Hematopoietic multipotent progenitor cell treated with erythropoietin and hydrocortisone succinate and interleukin-3 and kit ligand, for 4 days (in vitro differentiated cells): ENCODE measurements at places on chromosomes 5 and 9.

DNA sequence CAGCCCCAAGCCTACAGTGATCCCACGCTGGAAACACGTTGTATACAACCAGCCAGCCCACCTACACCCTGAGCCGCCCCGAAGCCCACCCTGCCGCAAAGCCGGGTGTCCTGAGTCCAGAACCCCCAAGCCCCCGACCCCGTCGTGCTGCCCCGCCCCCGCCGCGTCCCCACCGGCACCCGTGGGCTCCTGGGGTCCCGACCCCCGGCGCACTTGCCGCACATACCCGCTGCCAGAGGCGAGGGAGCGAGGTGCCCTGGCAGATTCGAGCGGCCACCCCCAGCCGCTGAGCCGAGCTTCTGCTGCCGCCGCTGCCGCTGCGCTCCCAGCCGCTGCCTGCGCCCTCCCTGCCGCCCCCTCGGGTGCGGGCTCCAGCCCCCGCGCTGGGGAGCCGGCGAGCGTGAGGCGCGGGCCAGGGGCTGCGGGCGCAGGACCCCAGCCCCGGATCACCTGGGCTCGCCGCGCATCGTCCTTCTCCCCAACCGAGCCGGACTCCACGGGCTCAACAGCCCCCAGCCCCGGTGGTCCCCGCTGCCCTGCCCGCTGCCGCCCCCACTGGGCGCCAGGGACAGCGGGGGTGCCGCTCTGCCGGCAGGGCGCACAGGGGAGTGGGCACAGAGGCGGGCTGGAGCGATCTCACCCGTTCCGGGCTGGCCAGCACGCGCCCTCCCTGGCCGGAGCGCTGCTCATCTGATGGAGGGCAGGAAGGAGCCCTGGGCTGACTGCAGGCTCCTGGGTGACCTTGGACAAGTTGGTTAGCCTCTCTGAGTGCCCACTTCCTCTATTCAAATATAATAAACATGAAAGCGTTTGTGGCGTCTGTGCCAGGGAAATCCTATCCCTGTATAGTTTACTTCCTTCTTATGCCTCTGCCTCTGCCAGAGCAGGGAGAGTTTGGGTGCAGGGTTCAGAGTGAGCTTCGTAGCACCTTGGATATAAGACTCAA, at the start of gene HTR4:
HTR4 (minus strand) TSS at position 692 of the 946 bp plus-strand sequence. CDS start 17,513 bp downstream, outside the sequence.
- peak; percentile 32 for DNase-seq

DNA sequence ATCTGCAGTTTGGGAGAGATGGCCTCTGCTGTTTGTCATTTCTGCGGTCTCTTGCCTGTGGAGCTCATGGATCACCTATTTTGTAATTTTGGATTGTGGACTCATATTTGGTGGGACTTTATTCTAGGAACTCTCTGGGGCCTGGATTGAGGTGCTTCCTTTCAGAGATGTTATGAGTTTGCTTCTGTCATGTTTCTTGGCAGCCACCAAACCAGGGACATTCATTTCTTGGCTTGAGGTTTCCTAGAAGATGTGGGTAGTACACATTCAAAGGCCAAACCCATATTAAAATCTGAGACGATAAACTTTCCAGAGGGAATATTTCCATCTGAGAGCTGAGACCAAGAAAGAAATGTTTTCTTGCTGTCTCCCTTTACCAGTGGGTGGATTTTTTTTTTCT, 37.2 kb upstream of the GADD45G start:
- DNase-seq = no peak

DNA sequence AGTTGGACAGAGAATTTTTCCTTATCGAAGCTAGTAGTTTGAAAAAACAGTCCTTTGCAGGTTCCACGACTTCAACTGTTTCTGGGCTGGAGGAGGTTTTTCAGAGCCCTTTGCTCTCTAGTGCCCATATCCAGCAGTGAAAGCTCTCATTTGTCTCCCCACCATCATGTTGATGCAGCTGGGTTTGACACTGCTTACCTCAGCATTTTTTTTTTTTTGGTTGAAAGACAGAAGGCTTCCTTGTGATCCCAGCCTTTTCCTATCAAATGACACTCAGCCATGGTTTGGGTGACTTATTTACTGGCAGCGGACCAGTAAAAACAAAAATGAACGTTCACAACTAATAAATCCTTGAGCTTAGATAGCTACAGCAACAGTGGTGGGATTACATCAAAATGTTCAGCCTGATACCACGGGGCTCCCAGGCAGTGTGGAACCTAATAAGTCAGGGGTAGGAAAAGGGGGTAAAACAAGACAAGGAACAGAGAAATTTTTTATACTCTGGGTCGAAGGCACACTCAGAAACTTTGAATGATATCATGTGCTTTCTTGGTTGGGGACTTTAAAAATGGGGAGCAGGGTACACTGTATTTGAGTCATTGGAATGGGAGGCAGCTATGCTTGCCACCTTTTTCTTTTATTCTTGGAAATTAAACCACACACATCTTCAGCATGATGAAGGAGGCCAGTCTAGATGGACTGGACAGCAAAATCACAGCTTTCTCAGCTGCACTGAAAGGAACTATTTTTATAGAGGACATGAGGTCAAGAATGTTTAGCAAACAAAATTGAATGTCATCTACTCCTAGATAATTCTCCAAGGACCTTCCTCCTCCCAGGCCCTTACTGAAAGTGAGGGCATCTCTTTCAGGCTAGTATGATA, 308.9 kb upstream of the MPDZ start:
- no peak for DNase-seq

- DNase-seq = no peak
Observed at GRCh38 chr5:96114736-96115135, 153.1 kb upstream of the ELL2 start.

- peak; percentile 85 for DNase-seq
Observed at GRCh38 chr9:121485623-121486022, 14.0 kb downstream of the GGTA1 start.

GRCh38 chr5:80885396-80886000, 74.7 kb upstream of the RASGRF2 start:
- DNase-seq = no peak

DNA sequence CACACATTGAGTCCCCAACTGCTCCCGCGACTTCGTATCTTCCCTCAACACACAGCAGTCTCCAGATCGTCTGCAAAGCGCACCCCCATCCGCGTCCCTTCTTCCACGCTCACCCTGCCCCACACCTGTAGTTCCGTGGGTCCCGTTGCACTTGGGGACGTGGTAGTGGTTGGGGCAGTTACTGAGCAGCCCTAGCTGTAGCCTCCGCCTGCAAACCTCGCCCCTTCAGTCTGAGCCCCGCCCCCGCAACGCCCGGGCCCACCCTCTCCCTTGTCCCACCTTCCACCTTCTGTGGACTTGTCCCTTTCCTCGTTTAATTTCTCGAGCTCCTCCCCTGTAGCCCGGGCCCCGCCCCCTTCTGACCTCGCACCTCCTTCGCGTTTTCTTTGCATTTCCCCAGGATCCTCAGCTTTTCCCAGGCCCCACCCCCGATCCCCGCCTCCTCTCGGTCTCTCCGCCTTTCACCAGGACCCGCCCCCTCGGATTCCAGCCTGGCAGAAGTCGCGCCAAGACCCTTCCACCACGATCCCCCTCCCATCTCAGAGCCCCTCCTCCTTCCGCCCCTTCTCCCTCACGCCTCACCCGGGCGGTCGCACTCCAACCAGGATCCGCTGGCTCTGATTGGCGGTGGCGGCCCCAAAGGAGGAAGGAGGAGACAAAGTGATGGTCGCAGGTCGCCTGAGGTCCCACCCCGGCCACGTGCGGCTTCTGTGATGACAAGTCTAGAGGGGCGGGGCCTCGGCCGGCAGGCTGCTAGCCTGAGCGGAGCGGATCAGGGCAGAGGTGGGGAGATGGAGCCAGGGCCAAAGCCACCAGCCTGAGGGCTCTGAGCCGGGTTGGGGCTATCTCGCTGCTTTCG, at the start of gene ATOSB:
ATOSB (minus strand) TSS at position 183 of the 859 bp plus-strand sequence. CDS start 7,588 bp downstream, outside the sequence.
- DNase-seq = peak; percentile 99

GRCh38 chr5:141683596-141684141, 1.6 kb upstream of the ARAP3 start:
- DNase-seq = no peak

DNA sequence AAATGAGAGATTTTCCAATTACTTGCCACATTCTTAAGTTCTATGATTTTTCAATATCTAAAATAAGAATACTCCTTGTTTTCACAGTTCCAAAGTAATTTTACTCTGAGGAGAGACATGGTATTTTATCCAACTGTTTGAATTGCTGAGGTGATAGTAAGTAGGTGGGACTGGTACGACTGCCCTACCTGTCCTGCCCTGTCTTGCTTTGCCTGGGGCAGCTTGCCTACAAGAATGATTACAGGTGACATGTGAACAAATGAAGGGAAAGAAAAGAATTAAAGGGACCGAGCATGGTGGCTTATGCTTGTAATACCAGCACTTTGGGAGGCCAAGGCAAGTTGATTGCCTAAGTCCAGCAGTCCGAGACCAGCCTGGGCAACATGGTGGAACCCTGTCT, 41.6 kb upstream of the HMGCS1 start:
- DNase-seq = no peak

DNA sequence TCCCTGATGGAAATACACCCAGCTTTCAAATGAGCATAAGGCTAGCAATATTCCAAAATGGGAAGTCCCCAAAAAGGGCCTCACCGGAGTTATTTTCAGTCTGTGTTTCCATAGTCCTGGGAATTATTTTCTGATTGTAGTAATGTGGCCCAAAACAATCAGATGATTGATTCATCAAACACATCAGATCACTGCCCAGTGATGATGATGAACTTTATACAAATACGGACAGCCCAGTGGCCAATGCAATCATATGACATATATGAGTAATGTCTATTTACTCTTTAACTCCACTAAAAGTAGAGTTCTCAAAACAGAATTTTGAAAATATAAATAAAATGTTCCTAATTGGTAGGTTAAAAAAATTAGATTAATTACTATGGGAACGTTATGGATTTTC, 467.8 kb downstream of the ZNF608 start:
- DNase-seq = no peak

DNA sequence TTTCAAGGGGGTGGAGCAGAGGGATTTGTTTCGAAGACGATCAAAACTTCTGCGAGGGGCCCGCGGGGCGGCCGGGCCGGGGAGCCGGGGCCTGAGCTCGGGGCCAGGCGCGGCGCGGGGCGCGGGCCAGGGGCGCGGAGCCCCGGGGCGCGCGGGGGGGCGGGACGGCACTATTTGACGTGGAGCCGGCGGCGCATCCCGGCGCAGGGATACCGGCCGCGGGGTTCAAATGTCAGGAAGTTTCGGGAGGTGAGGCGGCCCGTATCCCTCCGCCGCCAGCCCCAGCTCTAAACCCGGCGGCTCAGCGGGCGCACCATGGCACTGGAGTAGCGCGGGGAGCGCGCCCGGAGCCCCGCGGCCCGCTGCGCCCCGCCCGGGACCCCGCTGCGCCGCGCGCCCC, at the start of gene LMX1B:
LMX1B (plus strand) TSS at position 278 of the 400 bp plus-strand sequence. CDS start 522 bp downstream, outside the sequence.
- DNase-seq = no peak

DNA sequence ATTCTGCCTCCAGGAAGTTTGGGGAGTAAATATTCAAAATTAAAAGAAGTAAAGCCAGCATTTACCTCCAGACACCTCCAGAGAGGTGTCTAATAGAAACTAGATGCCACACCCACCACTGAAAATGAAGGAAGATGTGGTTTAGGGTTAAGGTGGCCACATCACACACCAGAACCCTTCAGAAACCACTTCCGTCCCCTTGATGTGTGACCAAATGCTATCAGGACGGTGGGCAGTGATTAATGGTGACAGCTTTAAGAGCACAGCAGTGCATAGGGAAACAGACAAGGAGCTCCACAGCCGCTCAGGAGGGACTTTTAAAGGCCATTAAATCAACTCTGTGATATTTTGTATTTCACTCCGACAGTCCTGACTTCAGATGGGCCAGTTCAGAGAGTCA, 295.2 kb downstream of the BRINP1 start:
- peak; percentile 7 for DNase-seq

- peak; percentile 84 for DNase-seq
Observed at GRCh38 chr5:134224888-134225779, 739 bp downstream of the PPP2CA start.

- DNase-seq = no peak
Observed at GRCh38 chr9:35829764-35830096, 702 bp downstream of the TMEM8B start.

- no peak for DNase-seq
Observed at GRCh38 chr5:131783874-131784273, 12.9 kb downstream of the FNIP1 start.

DNA sequence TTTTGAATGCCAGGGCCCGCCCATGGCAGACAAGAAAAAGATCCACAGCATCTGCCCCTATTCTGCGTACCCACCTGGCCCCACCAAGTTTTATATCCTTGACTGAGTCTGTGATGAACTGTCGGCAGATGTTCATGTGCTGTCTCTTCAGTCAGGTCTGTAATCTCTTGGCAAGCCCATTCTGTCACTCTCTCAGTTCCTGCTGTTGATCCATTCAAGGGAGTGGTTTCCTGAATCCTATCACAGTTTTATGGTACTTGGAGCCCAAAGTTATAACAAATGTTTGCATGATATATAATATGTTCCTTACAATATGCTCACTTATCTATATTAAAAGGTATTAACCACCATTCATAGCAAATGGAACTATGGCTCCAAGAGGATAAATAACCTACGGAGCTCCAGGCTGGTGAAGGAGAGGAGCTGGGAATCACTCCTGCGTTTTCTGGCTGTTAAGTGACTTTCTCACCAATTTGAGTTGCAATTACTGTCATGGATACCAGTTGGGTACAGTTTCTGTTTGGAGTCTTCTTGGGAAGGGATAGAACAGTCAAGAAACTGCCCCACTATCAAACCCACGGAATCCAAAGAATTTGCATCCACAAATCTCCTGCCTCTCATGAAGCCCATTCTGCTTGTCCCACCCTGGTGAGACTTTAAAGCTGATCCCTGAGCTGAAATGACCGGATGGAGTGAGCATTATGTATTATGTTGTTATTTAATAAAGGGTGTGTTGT, 103.4 kb upstream of the SPRY4 start:
- DNase-seq = no peak

GRCh38 chr9:35835216-35835632, 6.2 kb downstream of the TMEM8B start:
- peak; percentile 44 for DNase-seq

GRCh38 chr9:33177639-33178038, 10.5 kb upstream of the B4GALT1 start:
- DNase-seq = no peak

DNA sequence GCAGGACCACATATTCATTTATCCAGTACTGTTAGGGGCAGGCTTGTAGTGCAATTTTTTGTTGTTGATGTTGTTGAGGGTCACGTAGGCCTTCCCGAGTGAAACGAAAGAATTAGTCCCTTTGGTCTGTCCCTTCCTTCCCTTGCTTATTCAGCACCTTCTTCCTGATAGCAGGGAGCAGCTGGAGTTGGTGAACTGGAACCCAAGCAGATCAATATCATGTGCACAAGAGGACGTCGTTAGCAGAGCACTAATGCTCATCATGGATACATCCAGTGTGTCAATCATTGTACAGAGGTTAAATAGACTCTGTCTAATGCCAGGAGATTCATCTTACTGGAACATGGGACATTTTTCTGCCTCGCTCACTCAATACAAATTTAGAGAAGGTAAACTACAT, 33.0 kb upstream of the MAP1B start:
- DNase-seq = no peak

DNA sequence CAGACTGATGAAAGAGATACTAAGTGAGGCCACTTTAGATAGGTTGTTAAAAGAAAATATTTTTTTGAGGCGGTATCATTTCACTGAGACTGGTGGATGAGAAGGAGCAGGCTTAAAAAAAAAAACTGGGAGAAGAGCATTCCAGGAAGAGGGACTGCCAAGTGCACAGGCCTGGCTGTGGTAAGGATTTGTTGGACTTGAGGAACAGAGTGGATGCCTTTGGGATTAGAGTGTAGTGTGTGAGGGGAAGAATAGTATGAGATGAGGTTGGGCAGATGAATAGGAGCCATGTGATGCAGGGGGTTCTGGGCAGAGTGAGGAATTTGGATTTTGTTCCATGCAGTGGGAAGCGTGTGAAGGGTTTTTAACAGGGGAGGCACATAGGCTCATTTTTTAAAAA, 57.9 kb downstream of the PBX3 start:
- no peak for DNase-seq
